Osteocyte (in vitro differentiated cells): ENCODE measurements at places on chromosomes 7 and 10.

- DNase-seq, result no peak
These were observed 17.0 kb downstream of the PIK3AP1 start for GRCh38 chr10:96703358-96703757.

GRCh38 chr10:113583571-113583970, 30.7 kb downstream of the HABP2 start:
- no peak for DNase-seq

DNA sequence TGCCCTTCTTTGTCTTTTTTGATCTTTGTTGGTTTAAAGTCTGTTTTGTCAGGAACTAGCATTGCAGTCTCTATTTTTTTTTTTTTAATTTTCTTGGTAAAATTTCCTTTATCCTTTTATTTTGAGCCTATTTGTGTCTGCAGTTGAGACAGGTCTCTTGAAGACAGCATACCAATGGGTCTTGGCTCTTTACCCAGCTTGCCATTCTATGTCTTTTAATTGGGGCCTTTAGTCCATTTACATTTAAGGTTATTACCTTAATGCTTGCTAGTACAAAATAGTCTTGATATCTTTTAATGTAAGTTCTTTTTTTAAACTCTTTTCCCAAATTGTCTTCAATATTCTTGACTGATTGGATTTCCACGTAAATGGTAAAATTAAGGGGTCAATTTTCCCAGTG, 398.3 kb upstream of the CHRM2 start:
- DNase-seq, result no peak

DNA sequence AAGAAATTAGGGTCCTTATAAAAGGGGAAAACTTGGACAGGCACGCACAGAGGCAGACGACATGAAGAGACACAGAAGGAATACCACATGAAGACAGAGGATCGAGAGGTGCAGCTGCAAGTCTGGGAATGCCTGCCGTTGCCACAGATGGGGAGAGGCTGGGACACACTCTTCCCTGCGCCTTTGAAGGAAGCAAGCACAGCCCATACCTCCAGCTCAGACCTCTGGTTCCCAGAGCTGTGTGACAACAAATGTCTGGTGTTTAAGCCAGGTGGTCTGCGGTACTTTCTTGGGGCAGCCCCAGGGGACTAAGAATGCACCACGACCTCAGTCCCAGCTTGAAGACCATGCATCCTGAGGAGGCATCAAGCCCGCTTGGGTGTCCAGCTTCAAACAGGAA, 18.3 kb downstream of the INSIG1 start:
- peak; percentile 56 for DNase-seq

GRCh38 chr7:157615101-157615817, 278.5 kb downstream of the DNAJB6 start:
- no peak for DNase-seq

DNA sequence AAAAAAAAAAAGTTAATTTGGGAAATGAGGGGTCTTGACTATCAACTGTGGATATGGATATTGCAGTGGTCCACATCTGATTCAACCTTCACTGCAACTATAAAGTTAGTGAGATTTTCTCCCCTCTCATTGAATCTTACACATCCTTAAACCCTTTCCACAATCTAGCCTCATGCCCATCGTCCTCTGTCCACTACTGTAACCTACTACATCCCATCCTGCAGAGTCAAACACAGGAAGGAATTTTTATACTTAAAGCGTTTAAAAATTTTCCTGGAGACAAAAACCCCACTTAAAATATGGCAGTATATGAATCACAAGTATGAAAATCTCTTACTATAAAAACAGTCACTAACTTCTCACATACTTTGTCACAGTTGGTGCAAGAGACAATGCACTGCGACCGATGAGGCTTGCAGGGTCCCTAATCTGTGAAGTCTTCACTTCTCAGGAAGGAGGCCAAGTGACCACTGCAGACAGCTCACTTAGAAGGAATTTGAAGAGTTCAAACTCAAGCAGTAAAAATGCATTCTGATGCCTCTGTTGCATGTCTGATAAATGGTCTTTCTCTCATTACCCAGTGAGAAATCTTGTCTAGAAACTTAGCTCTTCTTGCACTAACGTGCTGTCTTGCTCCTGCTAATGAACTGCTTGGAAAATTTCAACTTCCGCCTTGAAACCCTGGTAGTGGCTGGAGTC, 50.3 kb upstream of the ST8SIA6 start:
- DNase-seq, result peak; percentile 46

DNA sequence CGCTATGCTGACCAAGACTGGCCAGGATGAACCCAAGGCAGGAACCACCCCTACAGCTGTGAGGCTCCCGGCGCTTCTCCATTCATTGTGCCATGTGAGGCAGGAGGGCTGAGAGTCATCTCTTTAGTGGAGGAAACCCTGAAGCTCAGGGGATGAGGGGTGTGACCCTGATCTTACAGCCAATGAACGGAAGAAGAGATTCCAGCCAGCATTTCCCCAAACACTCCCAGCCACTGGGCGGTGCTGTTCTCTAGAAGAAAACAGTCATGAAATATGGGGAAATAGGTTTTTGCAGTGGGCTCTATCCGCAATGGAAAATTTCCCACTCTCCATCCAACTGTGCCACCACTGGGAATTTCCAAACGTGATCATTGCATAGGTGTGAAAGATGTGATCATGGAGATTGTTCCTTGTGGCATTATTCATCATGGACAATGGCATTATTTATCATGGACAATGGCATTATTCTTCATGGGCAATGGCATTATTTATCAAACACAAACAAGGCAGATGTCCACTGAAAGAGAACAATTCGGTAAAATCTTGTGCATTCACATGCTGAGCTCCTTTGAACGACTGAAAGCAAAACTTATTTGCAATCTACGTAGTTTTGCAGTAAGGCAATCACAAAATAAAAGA, 14.0 kb upstream of the SLC18A2 start:
- no peak for DNase-seq

DNA sequence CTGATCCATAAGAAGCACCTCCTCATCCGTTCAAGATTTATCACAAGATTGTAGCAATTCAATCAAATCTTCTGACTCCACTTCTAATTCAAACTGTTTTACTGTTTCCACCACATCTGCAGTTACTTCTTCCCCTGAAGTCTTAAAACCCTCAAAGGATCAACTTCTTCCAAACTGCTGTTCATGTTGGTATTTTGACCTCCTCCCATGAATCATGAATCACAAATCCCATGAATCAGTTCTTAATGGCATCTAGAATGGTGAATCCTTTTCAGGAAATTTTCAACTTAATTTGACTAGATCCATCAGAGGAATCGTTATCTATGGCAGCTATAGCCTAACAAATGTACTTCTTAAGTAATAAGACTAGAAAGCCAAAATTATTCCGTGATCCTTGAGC, 122.3 kb downstream of the IMMP2L start:
- DNase-seq, result no peak
